ENCODE measurements at places on chromosomes 4 and X.
A peak's percentile ranks its signal among the peaks of the same experiment; 100 is the strongest.

DNA sequence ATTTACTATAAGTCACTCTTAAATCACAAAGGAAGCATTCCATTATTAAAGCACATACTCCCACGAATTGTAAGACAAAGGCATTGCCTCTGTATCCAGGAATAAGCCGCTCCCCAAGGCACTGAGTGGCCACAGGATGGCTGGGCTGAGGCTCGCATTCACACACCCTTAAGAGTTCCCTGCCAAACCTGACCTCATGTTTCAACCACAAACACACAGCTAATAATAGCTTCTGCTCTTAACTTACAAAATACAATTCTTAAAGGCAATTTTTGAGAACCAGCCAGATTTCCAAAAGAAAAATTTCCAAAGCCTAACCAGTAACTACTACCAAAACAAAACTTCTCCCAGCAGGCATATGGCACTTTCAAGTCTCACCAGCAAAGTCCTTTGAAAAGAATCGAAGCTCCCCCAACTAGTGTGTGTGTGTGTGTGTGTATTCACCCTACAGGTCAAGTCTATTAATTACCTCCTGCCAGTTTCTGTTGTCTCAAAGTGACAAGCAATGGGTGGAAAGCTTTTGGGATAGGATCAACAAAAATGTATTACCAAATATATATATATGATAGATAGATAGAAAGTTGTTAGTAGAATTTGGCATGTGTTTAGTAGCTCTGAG is 36.0 kb downstream of the ARHGAP6 start:
- DNase-seq: no peak

- peak; percentile 23 for DNase-seq
These were observed 212.6 kb downstream of the SPOCK3 start for GRCh38 chr4:167021545-167022155.

GRCh38 chrX:31209005-31209628 is 137.3 kb upstream of the FTHL17 start:
- DNase-seq: no peak

DNA sequence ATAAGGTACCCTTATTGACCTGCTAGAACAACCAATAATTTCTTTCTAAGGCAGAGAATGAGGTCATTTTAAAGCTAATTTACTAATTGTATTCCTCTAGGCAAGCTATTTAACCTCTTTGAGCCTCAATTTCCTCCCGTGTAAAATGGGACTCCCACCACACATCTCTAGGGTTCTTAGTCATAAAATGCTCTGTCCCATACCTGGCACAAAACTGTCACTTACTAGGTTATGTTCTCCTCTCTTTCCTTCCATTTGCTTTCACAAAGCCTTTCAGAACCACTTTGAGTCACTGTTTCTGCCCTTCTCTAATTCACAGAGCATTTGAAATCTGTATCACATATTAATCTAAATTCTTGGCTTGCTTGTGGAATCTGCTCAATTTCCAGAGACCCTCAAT is 2.4 kb upstream of the GPR82 start:
- no peak for DNase-seq

DNA sequence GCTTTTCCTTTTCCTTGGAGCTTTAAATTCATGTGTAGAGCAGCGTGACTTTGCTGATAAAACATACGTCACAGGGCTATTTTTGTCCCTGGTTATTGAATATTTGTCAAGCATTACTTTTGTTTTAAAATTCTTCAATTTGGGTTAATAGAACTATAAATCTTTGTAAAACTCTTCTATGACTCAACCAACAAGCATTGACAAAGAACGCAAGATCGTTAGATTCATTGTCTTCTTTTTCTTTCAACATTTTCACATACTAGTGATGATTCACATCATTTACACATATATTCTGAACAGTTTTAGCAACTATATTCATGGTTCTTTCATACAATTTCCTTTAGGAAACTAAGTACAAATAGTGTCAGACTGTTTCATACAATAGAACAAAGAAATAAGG is 72.0 kb upstream of the GPM6A start:
- no peak for DNase-seq

DNA sequence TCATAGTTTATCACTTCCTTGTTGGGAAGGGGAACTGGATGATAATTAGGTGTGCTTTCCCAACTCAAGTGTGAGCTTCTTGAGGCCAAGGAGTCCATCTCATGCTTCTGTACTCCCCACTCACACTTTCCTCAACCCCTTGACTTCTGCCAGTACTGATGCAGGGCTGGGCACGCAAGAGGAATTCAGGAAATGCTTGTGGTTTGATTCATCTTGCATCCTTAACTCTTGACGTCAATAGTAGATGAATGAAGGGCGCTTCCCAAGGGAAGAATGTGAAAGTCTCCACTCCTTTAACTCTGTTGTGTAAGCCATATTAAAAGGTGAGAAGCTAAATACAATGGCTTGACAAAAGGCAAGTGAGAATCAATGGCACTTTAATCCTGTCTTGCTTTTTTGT is 101.8 kb downstream of the AGTR2 start:
- DNase-seq: no peak

GRCh38 chr4:38365261-38365660 is 298.7 kb upstream of the KLF3 start:
- no peak for DNase-seq

DNA sequence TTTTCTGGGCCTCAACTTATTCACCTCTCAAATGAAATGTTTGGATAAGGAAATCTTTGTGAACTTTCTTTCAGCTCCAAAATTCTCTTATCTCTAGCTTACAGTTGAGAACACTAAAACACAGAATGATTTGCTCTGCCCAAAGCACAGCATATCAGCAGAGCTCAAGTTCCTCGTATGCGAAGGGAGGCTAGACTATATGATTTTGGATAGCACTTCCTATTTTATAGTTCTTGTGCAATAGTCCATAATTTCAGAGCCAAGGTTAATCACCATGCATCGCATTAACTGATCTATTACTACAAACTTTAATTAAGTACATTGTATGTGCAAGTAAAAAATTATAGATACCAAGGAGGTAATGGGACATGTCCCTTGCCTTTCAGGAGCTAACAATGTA is 27.0 kb upstream of the KLHL13 start:
- no peak for DNase-seq

GRCh38 chrX:43971966-43972961 is 926 bp downstream of the NDP start:
- DNase-seq: no peak

GRCh38 chrX:115892787-115893671 is 277.5 kb upstream of the AGTR2 start:
- no peak for DNase-seq

DNA sequence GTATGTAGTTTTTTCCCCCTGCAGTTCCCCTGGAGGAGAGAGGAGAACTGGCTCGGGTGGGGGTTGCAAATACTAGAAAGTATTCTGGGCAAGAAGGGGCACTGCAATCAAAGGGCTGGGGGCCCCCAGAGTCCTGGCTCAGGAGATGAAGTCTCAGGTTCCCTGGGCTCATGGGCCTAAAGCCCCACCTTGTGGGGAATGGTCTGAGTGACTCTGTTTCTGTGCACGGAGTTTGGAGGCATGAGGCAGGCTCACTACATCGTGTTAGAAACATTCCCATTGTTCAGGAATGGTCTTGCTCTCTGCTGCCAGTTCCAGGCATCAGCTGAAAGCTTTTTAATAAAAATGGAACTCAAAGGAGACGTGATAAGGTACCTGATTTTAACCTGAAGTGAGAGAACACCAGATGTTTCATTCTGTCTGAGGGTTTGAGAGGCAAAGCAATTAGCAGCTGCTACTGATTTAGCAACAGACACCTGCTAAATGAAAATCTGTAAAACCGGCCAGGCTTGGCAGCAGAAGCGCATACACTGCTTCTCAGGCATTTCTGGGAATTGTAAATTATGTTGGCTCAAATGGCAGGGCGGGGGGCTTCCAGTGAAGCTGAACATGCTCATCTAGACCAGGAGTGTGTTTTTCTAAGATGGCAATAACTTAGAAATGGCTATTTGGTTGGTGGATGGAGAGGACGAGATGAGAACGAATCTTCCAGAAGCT is 122.7 kb downstream of the TMEM164 start:
- no peak for DNase-seq

- no peak for DNase-seq
These were observed 22.0 kb downstream of the CTSO start for GRCh38 chr4:155931634-155932033.

DNA sequence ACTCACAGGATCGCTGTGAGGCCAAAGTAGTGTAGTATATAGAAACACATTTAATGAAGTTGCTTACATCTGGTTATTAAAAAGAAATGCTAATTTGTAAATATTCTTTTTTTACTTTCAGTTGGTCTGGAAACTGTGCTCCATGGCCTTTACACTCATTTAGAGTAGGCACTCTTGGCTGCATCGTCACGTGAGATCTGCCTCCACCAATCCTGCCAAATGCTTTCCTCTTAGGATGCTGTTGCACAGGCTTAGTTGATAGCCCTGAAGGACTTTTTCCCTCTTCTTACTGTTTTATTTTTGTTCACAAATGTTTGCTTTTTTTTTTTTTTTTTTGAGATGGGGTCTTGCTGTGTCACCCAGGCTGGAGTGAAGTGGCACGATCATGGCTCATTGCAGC is 6.3 kb downstream of the CPE start:
- DNase-seq: no peak

DNA sequence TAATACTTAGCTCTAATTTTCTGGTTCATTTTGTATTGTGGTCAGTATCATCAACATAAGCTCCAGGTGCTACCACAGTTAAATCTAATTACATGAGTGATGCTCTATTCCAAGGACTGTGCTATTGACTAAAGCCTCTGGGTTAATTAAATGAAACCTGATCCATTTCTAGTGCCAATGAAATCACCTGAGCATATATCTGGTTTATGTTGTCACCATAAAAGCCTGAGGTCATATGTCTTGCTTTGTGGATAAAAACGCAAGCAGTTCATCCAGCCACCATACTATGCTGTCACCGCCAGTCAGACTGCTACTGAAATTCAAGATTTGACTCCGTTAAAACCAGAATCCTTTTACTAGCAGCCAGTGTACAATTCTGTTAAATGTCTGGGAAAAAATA is 64.2 kb upstream of the ZNF518B start:
- no peak for DNase-seq

DNA sequence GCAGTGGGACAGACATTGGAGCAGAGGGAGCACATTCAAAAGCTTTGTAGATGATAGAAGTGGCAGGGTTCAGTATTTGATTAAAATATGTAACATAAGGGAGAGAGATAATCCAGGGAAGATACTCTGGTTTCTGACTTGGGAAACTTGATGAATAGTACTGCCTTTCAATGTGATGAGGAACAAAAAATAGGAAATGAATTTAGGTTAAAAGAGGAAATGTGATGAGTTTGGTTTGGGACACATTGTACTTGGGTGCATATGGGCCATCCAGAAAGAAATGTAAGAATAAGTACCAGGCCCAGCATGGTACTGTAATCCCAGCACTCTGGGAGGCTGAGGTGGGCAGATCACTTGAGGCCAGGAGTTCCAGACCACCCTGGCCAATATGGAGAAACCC is 20.9 kb upstream of the NDNF start:
- DNase-seq: no peak

DNA sequence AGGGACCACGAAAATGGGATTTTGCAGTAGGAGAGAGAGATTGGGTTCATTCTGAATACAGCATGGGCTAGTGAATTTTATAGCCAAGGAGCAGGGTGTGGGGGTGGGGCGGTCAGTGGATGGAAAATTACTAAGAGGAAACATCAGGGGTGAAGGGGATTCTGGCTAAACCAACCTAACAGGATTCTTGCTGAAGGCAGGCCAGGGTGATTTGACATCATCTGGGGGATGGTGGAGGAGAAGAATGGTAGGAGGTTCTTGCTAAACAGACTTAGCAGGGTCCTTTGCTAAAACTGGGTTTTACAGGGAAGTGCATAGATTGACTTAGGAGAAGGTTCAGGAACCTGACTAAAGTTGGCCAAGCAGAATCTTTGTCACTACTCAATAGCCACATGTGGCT is 91.9 kb downstream of the DNAAF6 start:
- DNase-seq: no peak

- no peak for DNase-seq
These were observed 8.3 kb downstream of the HNRNPDL start for GRCh38 chr4:82421796-82422560.

- DNase-seq: no peak
These were observed 44.5 kb upstream of the IL1RAPL1 start for GRCh38 chrX:28542791-28543190.

DNA sequence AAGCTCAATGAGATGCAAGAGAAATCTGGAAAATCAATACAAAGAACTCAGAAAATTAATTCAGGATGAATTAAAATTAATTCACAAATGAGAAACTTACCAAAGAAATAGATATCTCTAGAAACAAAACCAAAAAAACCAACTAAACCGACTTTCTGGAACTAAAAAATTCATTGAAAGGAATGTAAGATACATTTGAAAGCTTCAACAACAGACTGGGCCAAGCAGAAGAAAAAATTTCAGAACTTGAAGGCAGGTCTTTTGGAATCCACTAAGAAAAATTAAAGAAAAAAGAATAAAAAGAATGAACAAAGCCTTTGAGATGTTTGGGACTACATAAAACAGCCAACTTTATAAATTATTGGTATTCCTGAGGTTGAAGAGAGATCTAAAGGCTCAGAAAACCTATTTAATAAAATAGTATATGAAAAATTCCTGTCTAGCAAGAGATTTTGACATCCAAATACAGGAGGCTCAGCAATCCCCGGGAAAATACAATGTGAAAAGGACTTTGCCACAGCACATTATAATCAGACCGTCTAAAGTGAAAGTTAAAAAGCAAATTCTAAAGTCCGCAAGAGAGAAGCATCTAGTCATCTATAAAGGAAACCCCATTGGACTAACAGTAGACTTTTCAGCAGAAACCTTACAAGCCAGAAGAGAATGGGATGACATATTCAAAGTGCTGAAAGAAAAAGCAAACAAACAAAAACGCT is 44.2 kb downstream of the NAT8L start:
- DNase-seq: no peak

GRCh38 chr4:101669832-101670188 is 120.7 kb upstream of the BANK1 start:
- no peak for DNase-seq

DNA sequence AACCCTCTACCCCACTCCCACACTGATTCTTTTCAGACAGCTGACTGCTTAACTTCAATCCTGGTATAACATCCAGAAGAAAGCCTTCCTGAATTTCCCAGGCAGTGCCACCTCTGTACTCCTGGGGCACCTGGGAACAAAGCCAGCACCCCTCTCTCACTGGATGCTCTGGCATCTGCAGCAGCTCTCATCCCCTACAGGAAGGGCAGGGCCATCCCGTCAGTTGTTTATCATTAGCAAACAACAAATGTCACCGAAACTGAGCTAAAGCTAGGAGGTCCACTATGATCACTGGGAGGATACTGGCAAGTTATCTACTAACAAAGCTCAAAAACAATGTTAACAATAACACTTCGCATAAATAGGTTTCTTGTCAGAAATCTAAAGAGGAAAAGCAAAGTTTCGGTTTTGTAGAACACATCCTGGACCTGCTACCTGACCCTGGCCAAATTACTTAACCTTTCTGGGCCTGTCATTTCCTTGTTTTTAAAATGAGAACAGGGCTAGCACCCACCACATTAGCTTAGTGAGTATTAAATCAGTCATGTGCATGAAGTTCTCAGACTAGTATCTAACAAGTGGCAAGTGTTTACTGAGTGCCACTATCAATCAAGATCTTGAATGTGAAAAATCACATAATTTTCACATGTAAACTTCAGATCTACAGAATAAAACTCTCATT is 86.6 kb downstream of the NR3C2 start:
- no peak for DNase-seq

- DNase-seq: no peak
These were observed 1.9 kb downstream of the KANTR start for GRCh38 chrX:53095796-53096195.

GRCh38 chrX:99172958-99173357 is 1237.1 kb downstream of the PCDH19 start:
- no peak for DNase-seq
